GM12864 (cell line): ENCODE measurements at places on chromosomes 1 and 21.

DNA sequence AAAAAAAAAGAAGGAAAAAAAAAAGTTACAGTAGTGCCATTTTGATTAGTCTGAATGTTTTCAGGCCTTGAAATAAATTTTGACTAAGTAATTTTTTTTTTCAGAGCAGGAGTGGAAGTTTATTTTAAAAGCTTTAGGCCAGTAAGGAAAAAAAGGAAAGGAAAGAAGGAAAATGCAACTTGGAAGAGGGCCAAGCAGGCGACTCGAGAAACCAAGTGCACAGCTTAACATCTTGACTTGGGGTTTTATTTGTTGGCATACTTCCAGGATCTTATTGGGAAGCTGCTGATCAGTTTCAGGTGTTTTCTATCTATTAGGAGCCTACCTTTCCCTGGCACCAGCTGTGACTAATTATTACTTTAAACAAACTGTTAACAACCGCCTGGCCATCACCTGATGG is 41.7 kb downstream of the ATF3 start:
- DNase-seq, result no peak

DNA sequence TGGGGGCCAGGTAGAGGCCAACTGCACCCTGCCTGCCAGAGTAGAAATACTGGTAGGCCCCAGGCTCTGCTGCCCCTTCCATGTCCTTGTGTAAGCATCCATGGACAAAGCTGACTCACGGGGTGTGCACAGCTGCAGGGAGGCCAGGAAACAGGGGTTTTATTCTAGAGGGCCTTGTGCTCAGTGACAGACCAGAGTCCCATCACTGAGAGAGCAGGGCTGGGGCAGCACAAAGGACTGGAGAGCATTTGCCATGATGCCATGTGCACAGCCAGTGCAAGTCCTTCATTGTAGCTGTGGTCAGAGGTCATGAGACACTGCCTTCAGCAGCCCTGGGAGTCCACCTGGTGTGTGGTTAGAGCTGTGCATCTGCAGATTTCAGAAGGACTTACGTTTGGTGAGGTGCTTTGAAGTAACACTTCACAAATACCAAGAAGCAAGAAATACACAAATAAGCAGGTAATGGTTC is 8.1 kb downstream of the ARF1 start:
- no peak for DNase-seq

- DNase-seq, result no peak
Observed at GRCh38 chr1:24470592-24470991, 32.0 kb upstream of the RCAN3 start.

- DNase-seq, result no peak
Observed at GRCh38 chr1:25831569-25832196, 11.9 kb downstream of the MTFR1L start.

DNA sequence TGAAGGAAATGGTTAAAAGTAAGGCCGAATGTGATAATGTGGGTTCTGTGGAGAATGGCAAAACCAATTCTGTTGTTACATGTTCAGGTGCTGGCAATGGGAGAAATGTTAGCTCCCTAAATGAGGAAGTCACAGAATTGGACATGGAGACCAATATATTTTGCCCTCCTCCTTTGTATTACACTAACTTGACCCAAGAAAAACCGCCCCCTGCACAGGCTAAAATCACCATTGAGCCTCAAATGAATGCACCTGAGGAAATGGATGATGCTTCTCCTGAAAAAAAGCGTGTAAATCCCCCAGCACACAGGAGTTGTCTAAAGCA is 932 bp downstream of the MAP10 start:
- DNase-seq, result no peak

- DNase-seq, result no peak
Observed at GRCh38 chr1:153556348-153556747, 7.3 kb upstream of the S100A3 start.

- no peak for DNase-seq
Observed at GRCh38 chr1:51744506-51745303, 127.8 kb downstream of the OSBPL9 start.
